B cell (primary cell): ENCODE measurements at places on chromosomes 7 and 10.

DNA sequence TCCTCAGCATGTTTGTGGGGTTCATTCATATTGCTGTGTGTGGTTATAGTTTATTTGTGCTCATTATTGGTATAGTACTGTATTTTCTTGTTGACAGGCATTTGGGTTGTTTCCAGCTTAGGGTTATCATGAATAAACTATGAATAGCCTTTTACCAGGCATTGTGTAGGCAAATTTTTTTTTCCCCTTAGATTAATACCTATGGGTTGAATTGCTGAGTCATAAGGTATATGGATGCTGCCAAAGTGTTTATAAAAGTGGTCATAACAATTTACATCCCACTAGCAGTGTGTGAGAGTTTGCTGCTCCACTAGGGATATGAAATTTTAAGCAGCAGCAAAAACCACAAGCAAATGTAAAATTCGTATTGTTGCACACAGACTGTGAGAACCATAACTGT, 175.0 kb downstream of the PLPP4 start:
- no peak for DNase-seq

DNA sequence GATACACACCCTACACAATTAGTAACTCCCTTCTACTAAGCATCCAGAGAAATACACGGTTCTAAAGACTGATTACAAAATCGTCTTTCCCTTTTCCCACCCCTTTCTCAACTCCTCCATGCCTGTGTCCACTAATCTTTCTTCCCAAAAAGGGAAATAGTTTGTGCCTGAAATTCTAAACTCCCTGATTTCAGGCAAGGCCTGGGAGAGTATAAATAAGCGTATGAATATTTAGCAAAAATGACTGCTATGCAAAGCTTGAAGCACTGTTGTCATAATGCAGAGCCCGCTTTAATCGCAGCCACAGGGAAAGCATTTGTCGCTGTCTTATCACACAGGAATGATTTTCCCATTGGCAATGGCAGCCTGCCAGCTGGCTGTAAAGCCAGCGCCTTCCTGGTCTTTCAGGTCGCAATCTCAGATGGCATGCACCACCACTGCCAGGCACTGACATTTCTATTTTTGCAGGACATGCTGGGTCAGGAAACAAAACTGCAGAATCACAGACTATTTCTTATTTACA, 142.9 kb upstream of the PCGF5 start:
- no peak for DNase-seq

GRCh38 chr10:124232686-124233545, 139.5 kb upstream of the CHST15 start:
- DNase-seq, result no peak

DNA sequence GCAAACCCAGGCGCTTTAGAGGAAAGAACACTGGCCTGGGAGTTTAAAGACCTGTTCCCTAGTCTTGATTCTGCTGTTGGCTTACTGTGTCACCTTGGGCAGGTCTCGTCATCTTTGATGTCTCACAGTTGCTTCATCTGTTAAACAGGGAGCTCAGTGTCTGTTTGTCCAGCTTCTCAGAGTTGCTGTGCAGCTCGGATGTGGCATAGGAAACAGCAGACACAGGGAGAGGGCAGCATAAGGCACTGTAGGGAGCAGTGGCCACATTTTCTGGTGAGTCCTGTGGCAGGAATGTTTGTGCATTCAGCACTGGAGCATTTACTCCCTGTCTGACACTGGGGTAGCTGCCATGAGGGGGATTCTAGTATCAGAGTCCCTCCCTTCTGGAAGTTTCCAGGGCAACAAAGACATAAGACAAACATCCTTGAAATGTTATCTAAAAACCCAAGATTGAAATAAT, 2.0 kb downstream of the REPIN1 start:
- no peak for DNase-seq

DNA sequence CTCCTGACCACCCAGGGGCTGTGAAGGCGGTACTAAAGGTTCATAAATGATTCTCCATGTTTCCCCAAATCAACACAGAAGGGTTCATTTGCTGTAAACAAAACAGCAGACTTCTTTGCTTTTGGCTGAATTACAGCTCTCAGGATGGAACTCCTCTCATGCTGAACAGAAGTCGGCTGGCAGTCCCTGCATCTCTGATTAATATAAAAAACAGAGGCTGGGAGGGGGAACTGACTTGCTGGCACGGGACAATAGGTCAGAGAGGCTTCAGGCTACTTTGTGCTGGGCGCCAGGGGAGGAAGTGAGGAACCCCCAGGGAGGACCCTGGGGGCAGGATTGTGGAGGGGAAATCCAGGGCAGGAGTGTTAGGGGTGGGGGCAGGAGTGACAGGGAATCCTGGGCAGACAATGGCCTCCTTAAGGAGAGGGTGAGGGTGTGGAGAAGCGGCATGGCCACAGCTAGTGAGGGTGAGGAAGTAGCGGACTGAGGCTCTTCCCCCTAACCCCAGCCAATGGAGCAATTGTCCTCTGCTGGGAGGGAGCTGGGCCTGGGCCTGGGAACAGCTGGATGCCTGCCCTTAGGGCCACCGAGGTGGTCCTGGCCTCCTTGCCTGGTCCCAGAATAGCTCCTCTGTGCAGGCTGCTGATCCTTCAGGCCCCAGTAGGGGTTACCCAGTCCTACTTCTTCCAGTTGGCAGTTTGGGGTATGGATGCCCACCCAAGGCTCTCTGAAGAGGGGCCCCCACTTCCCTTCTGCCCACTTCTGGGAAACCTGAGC, 9.2 kb upstream of the SFRP5 start:
- no peak for DNase-seq

DNA sequence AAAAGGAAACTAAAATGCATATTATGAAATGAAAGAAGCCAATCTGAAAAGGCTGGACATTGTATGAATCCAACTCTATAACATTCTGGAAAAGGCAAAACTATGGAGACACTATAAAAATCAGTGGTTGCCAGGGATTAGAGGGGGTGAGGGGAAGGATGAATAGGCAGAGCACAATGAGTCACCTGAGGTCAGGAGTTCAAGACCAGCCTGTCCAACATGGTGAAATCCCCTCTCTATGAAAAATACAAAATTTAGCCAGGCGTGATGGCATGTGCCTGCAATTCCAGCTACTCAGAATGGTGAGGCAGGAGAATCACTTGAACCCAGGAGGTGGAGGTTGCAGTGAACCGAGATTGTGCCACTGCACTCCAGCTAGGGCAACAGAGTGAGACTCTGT, 324.8 kb upstream of the PHYHIPL start:
- DNase-seq, result no peak

GRCh38 chr7:103981003-103981423, 8.4 kb downstream of the RELN start:
- DNase-seq, result no peak

GRCh38 chr7:159033956-159034355, 110.7 kb downstream of the VIPR2 start:
- no peak for DNase-seq

- DNase-seq, result no peak
Observed at GRCh38 chr10:454860-455259, 234.6 kb downstream of the DIP2C start.

- DNase-seq, result no peak
Observed at GRCh38 chr7:118870187-118870586, 645.7 kb downstream of the ANKRD7 start.

DNA sequence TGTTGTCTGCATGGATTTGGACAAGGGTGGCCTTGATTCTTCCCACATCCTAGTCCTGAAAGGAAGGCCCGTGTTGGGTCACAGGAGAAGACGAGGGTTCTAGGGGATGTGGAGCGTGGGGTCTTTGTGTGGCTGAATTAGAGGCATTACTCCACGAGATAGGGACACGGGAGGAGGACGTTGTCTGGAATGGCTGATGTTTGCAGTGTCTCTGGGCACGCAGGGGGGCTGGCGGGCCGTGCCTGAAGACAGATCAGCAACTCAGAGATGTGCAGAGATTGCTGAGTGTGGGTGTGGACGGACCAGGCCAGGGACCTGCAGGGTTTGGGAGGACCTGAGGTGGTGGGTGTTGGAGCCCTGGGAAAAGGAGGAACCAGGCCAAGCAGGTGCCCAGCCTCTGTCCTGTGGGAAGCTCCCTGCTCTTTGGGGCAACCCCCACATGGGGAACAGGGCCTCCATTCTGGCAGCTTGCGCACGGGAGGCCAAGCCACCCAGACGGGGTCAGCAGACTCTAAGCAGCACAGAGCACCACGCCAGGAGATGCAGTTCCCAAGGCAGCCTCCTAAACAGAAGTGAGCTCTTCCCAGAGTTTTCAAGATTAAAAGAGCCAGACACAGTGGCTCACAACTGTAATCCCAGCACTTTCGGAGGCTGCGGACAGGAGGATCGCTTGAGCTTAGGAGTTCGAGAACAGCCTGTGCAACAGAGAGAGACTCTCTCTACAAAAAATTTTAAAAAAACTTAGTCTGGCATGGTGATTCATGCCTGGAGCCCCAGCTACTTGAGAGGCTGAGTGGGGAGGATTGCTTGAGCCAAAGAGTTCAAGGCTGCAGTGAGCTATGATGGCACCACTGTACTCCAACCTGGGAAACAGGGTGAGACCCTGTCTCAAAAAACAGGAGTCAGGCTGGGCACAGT, 71.0 kb upstream of the GTF2I start:
- no peak for DNase-seq

DNA sequence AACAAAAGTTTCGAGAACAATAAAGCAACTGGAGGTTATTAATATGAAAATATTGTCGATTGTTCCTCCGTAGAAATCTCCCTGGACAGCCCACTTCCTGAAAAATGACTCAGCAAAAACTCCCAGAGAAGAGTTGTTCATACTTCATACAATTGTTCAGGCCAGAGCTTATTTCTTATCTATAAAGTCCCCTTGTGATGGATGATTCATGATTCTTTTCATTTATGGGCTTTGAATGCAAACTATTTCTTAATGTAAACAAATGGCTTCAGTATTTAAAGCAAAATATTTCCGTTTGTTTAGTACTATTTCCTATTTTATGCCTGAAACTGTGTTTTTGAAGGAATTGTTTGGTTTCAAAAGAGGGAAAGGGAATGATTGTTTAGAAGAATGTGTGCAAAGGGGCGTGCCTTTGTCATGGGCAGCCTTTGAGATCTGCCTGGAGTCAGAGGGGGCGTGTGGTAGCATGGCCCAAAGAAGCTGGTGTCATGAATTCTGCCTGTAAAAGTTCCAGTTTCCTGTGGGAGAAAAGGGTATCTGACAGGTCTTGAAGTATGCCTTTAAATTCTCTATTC, 26.2 kb upstream of the EXOC6 start:
- no peak for DNase-seq

DNA sequence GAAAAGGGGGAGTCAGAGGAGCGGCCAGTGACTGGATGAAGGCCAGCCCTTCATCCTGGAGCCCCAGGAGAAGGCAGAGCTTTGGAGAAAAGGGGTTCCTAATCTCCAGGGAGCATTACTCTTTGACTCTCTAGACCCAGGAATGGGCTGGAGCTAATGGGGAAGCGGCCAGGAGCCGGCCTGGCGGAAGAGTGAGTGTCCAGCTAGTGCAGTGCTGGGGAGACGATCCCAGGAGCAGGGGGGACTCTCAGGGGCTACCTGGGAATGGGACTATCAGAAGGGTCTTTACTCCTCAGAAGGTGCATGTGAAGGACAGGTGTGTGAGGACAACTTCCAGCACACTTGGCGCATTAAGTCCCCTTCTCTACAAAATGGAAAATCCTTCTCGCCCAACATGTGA, 2.4 kb upstream of the PAX2 start:
- peak; percentile 27 for DNase-seq

GRCh38 chr10:117217196-117217761, 20.0 kb downstream of the KCNK18 start:
- peak; percentile 20 for DNase-seq

DNA sequence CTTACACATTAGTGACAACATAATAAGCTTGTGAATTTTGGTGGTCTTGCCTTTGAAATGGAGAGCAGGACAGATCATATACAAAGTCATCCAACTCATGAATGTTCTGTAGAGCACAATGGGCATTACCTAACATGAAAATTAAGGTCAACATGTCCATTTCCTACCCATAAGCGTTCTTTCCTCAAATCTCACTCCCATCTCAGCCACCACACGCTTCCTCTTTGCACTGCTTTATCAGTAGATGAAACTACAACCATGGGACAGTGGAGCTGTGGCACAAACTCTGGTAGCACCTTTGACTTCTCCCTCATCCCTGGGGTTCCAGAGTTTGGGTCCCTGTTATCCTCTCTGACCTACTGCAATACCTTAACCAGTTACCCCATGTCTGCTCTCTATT, 2.2 kb downstream of the PON2 start:
- no peak for DNase-seq

DNA sequence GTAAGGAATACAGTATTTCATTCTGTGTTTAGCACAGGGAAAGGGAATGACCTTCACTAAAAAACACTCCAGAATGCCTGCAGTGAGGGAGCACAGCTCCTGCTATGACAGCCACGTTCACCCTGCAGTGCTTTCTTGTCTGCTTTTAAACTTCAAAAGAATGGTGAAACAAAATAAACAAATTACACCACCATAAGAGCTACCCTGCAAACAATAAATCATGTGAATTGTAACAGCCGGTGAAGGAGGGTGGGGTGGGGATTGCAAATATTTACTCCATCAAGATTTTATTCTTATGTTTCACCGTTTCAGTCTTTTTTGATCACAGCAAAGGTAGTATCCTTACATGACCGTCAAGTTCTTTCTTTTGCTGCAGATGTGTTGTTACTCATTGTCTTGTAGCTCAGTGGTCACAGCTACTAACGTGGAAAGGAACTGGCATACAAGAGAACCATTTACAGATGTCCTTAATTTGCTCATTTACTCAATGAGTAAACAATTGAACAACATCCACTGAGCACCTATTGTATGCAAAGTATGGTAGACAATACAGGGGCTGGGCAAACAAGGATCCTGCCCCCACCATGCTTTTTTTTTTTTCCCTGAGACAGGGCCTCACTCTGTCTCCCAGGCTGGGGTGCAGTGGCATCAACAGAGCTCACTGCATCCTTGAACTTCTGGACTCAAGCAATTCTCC, 4.1 kb upstream of the CHN2 start:
- DNase-seq, result no peak

- DNase-seq, result no peak
Observed at GRCh38 chr10:51964630-51965029, 265.2 kb upstream of the CSTF2T start.

- DNase-seq, result peak; percentile 62
Observed at GRCh38 chr7:100965723-100966541, 3.4 kb upstream of the MUC12 start.

GRCh38 chr10:6119962-6120361, 31.1 kb downstream of the RBM17 start:
- DNase-seq, result no peak

DNA sequence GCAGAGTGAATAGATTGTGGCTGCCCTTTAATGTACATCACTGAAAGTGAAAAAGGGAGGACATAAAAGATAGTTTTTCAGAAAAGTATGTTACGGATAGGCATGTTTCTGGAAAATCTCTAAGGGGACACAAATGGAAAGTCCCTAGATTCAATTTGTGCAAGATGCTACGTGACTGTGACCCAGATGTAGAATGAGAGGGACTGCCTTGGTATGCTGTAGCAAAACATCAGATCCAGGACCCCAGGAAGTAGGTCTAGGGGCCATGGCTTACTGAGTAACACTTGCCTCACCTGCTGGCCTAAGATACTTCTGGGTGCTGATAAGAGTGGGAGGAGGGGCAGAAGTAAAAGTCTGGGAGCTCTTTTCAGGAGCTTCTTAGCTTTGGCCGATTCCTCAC, 191.2 kb upstream of the PHYHIPL start:
- DNase-seq, result no peak

GRCh38 chr10:26468291-26468690, 30.1 kb downstream of the APBB1IP start:
- DNase-seq, result no peak
